Activated T-cell treated with anti-CD3 and anti-CD28 coated beads for 24 hours (primary cell): ENCODE measurements at places on chromosomes 12 and 14.

GRCh38 chr12:49345051-49345824 is 1.4 kb upstream of the DNAJC22 start:
- DNase-seq, result no peak

DNA sequence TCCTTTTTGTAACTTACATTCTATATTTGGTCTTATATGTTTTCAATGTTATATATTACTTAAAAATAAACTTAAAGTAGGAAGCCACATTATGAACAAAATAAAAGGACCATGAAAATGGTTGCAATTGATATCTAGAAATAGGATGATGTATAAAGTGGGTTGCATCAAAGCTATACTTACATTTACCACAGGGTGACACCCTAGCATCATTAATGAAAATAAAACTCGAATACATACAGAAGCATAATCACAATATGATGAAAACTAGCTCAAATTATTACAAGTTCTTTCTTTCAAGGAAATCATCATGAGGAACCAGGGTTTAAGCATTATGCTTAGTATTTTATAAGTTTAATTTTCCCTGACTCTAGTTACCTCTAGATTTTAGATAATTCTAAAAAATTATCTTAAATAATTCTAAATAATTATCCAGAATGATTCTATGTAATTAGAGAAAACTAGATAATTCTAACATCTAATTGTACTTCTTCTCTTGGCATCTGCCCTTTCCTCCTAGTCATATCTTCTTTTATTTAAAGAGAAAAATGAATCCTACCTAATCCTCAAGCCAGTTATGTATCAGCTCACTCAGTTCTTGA is 31.2 kb downstream of the TAS2R7 start:
- DNase-seq, result no peak

- no peak for DNase-seq
Measured at GRCh38 chr12:108313241-108313605, 25.9 kb downstream of the CMKLR1 start.

GRCh38 chr12:116484807-116485206 is 74.4 kb upstream of the MAP1LC3B2 start:
- DNase-seq, result no peak

GRCh38 chr14:22689199-22689598 is 45.0 kb upstream of the OR6J1 start:
- no peak for DNase-seq

DNA sequence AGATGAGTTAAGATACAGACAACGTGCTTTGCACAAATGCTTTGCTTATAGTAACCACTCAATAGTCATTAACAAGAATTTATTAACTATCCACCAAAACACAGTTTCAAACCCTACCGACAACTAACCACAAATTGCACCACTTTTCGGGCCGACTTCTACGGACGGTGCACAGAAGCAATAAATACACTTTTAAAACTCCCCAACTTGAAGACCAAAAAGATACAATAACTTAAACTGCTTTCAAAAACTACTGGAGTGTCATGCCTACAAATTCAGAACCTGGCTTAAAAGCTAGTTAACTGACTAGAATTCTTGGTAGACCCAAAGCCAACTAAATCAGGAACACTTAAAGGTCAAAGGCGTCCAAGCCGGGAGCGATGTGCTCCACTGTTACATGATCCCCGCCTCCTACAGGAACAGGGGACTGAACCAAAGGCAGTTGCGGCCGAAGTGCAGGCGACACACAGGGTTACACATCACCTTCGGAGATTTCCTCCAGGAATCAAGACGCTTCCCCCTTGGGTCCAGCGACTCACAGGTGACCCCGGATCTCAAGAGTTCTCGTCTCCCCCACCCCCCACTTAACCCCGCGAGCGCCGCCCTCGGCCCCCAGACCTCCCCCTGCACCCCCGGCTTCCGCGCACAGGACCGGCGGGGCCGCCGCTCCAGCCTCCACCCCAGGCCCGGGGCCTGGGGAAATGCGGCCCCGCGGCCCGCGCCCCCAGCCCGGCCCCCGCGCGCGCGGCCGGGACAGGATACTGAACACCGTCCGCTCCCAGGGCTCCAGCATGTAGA is 507 bp downstream of the SPTSSA start:
- DNase-seq, result no peak

DNA sequence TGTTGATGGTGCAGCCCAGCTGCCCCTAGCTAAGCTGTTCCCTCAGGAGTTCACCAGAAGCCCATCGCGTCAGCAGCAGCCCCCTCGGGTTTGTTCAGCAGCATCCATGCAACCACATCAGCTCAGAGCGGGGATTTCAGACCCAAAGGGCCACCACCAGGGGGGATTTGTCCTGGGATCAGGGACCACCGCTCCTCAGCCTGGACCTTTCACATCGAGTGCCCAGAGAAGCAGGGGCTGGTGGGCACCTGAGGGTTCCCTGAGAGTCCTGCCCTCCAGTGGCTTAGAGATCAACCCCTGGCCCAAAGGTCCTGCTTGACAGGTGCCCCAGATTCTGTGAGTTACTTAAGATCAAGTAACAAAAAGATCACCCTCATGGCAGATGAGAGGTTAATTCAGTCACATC is 65.9 kb upstream of the C14orf180 start:
- DNase-seq, result no peak

DNA sequence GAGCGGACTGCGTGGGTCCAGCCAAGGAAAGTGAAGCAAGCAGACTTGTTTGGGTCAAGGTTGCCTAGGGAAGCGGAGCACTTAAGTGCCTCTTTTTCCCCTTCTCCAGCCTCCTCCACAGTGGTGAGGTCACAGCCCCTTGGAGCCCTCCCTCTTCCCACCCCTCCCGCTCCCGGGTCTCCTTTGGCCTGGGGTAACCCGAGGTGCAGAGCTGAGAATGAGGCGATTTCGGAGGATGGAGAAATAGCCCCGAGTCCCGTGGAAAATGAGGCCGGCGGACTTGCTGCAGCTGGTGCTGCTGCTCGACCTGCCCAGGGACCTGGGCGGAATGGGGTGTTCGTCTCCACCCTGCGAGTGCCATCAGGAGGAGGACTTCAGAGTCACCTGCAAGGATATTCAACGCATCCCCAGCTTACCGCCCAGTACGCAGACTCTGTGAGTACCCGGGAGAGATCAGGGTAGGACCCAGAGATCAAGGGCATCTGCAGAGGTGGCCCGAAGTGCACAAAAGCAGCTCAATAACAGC is at the start of gene TSHR:
Gene TSHR, plus strand, starts transcription at position 206 of the 526 bp plus-strand sequence. Its CDS starts 60 bp downstream, at position 266.
- DNase-seq, result no peak

DNA sequence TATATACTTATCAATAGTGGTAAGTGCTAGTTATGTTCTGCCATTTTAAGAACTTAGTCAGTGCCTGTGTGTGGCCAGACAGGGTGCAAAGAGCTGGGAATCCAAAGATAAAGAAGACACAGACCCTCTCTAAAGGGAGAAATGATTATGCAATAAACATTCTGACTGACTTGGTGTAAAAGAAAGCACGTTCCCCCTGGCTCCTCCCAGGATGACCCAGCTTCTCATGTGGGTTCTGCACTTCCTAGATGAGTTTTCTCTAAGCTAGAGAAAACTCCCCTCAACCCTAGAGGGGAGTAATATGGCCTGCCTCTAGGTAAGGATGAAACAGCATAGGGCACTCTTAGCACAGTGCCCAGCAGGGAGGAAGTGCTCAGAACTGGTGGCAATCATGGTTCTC is 231.2 kb downstream of the VRK1 start:
- no peak for DNase-seq

DNA sequence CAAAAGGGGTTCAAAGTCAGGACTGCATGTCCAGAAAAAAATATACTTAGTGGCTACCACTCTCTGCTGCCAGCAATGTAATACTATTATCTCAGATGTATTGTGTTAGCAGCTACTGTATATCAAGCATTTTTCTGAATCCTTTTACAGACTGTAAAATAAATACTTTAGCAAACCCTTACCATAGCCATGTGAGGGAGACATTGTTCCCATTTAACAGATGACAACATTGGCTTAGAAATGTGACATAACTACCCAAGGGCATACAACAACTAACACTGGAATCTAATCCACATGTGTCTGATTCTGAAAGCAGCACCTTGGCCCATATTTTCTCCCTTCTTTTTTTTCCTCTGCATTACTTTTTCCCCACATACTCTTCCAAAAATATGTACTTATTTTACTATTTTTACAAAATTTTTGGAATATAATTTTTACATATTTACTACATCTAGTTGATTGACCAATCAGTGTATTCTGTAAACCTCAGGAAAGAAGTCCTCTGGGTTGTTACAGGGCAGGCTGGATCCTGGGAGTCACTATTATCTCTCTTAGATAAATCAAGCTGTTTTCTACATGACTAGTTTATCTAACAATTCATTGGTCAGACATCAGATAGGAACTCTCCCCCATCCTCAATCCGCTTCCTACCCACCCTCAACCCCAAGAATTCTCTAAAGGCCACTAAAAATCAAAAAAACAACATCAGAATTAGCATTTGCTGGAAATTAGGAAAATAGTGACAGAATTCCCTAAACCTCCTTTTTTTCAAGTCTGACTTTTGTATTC is 154.1 kb downstream of the BTG1 start:
- no peak for DNase-seq

GRCh38 chr12:45729233-45730083 is at the start of gene ARID2:
Gene ARID2 (plus strand): TSS chr12:45729706. CDS start chr12:45729837, 131 bp downstream.
- peak; percentile 53 for DNase-seq

DNA sequence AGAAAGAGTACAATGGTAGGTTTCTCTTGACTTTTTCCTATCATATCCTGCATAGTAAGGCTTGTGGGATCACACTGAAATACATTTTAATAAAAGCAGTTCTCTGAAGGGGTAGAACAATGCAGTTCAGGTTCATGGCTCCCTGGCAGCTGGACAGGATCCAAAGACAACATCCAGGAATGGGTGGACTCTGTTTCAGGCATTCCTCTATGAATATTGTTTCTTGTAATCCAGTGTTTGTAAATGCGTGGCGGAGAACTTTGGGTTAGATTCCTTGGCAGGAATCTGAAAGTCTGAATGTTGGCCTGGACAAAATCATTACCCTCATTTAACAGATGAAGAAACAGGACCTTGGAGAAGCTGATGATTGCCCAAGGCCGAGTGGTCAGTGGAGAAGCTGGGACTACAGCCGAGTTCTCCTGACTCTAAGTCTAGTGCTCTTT is 43.5 kb downstream of the SYNE2 start:
- DNase-seq, result no peak

DNA sequence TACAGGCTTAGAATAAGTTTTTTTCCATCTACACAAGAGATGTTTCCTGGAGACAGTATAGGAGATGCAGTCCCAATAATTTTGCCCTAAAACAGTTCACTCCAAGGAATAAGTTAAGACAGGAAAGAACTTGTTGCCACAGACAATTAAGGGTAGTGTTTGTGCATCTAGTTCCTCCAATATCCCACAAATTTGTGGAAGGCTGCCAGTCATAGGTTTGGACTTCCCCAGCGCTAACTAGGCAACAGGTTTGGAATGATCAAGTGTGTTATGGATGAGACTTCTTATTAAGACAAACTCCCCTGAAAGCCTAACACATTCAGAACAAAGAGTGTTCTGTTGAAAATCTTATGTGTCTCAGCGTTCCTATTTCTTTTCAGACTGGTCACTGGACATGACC is 611.0 kb downstream of the CCER1 start:
- no peak for DNase-seq

GRCh38 chr12:9702255-9702654 is 30.6 kb downstream of the CLECL1 start:
- no peak for DNase-seq

DNA sequence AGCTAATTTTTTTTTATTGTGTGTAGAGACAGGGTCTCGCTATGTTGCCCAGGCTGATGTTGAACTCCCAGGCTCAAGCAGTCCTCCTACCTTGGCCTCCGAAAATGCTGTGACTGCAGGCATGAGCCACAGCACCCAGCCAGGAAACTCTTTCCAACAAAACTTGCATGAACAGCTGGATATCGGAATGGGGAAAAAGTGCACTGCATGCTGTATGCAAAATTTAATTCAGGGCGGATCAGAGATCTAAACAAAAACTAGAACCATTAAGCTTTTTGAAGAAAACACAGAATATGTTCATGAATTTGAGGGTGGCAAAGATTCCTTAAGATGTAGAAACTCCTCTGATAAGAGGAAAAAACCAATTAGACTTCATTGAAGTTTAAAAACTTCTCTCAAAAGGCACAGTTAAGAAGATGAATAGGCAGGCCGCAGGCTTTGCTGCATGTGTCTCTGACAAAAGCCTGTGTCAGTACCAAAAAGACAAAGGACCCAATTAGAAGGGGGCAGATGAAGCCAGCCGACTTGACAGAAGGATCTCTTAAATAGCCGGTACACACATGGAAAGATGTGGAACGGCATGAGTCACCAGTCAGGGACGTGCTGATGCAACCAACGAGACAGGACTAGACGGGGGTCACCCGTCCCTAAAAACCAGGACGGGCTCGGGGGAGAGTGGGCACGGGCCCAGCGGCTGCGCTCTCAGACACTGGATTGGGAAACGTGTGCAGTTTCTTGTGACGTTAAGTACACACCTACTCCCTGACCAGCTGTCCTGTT is 34.8 kb upstream of the MMP17 start:
- DNase-seq, result no peak

DNA sequence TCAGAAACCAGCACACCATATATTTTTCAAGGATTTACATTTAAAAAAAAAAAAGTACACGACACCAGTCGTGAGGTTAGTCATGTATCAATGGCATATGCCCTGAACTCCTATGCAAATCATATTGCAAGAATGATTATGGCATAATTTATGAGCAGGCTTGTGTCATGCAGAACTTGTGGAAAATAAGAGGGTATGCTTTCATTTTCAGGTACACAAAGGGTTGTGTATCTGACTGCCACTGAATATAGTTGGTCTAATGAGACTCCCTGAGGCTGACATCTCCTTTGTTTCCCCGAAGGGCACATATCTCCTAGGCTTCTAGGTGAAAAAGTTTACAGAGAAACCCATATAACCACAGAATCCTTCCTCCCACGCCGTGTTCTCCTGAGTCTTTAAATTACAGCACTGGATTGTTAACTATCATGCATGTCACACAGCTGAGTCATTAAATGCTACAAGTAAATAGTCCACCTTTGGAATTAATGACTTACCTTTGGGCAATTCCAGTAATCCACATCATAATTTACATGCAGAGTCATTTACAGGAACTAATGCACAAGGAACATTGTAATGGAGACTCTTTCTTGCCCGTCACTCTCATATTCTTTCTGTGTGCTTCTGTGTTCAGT is 356.7 kb upstream of the DIO2 start:
- DNase-seq, result no peak

GRCh38 chr14:98133806-98134205 is 1138.2 kb downstream of the BCL11B start:
- DNase-seq, result no peak

- no peak for DNase-seq
Measured at GRCh38 chr14:93011141-93011529, 88.2 kb downstream of the CHGA start.

GRCh38 chr12:6768990-6769389 is 2.8 kb downstream of the PTMS start:
- DNase-seq, result no peak

DNA sequence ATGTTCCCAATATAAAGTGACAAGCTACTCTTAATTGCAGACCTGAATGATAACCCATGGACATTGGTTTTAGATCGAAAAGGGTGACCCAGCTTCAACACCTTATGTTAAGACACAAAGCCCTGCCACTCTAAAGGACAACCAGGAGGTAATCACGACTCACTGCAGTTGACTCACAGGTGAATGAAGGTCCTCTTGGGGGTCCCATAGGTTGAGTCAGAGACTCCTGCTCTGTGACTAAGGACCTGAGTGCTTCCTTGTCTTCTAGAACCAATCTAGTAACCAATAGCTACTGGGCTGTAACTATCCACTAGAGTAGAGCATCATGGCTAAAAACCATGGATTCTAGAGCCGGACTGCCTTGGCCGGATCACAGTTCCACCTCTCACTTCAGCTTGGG is 73.8 kb downstream of the KCNK10 start:
- no peak for DNase-seq
